ENCODE measurements at places on chromosomes 4 and X.

GRCh38 chr4:129950217-129950616 is 854.3 kb downstream of the C4orf33 start:
- no peak for DNase-seq

DNA sequence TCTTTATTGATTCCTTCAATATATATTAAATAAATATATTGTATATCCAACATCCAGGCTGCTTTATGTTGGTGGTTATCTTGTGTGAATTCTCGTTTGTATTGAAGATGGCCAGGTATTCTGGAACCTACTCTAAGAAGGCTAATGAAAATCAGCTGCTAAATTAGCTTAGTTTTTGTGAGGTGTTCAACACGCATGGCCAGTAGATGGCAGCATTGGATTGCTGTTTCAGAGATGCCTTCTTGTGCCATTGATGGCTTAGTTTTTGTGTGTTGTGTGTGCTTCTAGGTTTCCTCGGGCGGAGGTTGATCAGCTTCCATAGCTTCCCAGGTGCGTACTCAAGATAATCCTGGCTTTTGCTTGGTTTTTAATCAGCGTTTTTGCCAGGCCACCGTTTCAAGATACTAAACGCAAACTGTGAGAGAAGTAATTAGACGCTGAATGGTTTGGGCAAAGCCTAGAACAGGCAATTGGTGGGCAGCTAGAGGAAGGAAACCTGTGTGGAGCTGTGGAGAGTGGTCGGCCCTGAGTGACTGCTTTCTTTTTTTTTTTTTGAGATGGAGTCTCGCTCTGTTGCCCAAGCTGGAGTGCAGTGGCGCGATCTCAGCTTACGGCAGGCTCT is 15.1 kb downstream of the NOCT start:
- peak; percentile 75 for DNase-seq

DNA sequence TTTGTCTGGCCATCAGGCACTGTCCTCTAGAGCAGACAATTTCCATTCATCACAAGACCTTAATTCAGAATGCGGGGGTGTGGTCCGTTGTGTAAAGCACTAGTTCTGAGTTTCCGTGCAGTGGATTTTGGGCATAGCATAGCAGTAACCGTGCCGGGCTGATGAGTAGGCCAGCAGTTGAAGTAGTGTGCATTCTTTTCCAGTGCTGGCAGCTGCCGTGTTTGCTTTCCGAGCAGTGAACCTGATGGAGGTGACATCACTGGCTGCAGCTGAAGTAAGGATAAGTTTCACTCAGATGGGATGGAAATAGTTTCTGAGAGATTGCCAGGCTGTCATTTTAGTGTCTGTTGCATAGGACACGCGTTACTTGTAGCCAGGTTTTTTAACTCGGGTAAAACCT is 107.0 kb upstream of the STIM2 start:
- peak; percentile 57 for DNase-seq

DNA sequence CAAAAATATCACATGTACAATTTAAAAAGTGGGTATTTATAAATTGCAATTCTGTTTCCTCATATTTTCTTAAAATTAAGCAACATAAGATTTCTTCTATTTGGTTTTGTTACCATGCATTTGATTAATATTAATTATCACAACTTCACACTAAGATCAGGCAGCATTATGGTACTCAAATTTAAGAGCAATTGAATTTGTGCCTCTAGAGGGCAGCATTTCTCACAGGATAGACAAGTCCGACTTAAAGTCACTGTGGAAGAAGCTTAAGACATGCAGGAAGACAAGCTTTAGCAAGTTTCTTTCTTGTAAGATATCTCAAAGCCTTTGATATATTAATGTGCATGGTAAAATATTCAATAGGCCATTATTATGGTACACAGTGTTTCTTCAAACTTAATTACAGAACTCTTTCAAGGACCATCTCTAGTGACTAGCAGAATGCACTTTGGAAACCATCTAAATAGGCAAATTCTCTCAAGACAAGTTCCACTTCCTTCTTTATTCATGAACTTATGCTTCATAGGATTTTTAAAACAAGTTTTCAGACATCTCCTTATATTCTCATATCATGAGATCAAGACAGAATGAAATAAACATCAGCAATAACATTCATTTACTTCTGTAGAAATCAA is 35.0 kb downstream of the FBXW7 start:
- no peak for DNase-seq

DNA sequence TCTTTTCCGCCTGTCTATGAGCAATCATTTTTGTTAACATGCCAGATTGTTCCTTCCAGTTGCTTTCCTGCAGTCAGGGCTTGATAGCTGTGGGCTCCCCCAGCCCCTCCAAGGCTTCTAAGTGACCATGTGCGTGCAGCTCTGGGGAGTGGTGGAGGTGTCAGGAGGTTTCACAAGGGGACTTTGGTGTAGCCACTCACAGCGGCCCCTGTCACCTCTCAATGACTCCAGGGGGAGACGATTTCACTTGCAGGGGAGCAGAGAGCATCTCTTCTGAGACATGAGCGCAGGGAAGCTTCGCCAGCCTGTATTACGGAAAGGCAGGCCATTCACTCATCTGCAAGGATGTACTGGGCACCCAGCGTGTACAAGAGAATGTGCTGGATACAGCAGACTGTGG is 3.1 kb upstream of the GPR78 start:
- no peak for DNase-seq

DNA sequence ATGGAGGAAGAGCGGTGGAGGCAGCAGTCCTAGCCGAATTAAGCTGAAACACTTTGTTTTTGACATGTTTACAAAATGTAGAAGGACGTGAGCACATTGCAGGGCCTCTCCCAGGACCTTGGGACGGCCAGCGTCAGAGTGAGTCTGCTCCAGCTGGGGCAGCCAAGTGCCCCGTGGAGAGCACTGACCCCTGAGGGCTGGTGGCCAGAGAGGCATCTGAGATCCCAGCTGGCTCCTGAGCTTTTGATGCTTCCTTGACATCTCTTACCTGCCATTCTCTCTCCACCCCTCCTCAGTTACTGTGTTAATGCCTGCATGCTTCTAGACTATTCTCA is 24.7 kb downstream of the NAT8L start:
- DNase-seq = peak; percentile 60

- no peak for DNase-seq
These were observed 131.8 kb upstream of the S100G start for GRCh38 chrX:16518131-16518530.

DNA sequence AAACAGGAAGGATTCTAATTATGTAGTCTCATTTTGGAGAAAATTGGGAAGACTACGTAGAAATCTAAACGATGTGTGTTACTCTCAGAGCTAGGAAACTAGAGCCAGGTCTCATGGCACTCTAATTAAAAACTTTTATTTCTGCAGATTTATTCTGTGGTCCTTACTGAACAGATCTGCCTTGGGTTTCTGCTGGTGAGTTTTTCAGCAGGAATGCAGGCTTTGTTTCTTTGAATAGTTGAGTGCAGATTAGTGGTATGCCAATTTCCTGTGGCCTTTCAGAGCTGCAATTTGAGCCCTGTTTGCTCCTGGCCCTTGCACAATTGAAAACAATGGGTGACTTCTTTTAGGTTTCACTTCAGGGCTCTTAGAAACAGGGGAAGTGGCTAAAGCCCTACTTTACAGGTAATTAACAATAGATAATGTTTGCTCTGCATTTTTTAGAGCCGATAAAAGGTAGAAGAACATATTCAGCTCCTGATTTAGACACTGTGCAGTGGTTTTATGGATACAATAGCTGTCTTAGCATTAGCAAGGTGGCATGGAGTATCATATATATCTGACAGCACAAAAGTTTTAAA is 21.8 kb downstream of the SPRY1 start:
- DNase-seq = no peak

GRCh38 chr4:134018846-134019245 is 182.7 kb downstream of the PABPC4L start:
- no peak for DNase-seq

DNA sequence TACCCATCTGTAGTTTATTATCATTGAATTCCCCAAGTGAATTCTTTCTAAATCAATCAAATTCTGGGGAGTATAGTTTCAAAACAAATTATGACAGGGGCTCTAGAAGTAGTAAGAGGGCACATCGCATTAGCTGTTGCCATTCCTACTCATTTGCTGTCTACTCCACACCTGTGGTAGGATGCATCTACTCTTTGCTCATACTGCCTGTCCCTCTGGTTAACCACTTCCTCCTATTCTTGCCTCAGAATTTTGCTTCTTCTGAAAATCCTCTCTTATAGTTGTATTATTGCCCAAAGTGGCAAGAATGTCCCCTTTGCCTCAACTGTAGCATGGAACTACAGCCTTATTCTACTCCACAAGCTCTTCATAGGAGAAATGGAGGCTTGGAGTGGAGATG is 12.7 kb upstream of the DGKK start:
- no peak for DNase-seq

DNA sequence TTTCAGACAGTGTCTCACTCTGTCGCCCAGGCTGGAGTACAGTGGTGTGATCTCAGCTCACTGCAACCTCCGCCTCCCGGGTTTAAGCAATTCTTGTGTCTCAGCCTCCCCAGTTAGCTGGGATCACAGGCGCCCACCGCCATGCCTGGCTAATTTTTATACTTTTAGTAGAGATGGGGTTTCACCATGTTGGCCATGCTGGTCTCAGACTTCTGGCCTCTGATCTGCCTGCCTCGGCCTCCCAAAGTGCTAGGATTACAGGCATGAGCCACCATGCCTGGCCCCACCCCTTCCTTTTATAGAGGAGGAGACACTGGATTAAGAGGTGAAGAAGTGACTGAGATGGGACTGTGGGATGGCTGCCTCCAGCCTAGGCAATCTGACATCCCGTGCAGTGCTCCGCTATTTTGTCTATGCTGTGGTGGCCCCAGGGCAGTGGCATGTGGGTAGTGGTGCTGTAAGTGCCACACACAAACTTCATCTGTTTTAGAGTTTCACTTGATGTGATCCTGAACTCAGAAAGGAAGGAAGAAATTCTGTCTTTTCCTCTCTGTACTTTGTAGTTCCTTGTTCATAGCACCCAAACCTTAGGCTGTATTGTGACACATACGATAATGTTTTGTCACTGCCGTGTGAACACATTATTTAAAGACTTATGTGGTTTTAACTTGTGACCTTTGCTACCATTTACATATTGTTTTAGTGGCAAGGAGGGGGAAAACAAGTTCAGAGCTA is 48.9 kb downstream of the FNIP2 start:
- DNase-seq = no peak

DNA sequence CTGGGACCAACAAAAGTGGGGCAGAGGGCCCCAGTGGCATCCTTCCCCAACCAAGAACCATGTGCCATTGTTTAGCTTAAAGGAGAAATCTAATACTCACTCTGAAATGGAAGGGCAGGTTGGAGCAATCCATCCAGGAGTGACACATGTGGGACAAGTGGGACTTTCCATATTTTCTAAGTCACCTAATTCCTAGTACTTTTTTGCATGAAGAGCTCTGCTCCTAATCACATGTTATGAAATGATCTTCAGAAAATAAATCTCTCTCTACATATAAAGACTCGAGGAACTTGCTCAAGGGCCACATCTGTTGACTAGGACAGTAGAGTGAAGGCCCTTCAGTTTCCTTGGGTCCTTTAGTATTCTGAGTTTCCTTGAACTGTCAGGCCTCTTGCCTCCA is 2.5 kb downstream of the CYBB start:
- DNase-seq = no peak

DNA sequence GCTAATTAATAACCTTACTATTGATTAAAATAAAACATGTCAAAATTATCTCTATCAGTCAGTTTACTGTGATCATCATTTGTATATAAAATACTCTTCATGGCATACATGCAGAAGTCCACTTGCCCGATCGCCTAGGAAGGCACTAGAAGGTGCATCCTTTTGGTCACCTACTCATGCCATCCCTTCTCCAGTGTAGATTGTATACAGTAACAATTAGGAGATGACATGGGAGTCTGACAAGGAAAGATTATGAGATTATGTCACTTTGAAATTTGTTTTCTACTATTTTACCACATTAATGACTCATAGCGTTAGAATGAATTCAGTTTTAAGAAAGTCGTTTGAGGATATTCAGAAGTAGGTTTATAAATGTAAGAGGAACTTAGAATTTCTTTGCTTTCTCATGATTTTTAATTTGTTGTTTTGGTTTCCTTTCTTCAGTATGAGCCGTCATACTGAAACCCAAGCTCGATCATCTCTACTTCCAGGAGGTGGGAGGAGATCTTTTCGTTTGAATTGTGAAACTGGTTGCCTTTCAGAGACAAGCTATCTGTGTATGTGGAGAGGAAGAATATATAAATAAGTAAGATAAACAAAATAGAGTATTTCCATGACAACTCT is 51.1 kb upstream of the UNC5C start:
- DNase-seq = no peak
